Erythroblast (primary cell): ENCODE measurements at places on chromosomes 13 and 19.
A peak's percentile ranks its signal among the peaks of the same experiment; 100 is the strongest.

GRCh38 chr13:37534676-37535075 lies 63.9 kb downstream of the POSTN start:
- no peak for DNase-seq

DNA sequence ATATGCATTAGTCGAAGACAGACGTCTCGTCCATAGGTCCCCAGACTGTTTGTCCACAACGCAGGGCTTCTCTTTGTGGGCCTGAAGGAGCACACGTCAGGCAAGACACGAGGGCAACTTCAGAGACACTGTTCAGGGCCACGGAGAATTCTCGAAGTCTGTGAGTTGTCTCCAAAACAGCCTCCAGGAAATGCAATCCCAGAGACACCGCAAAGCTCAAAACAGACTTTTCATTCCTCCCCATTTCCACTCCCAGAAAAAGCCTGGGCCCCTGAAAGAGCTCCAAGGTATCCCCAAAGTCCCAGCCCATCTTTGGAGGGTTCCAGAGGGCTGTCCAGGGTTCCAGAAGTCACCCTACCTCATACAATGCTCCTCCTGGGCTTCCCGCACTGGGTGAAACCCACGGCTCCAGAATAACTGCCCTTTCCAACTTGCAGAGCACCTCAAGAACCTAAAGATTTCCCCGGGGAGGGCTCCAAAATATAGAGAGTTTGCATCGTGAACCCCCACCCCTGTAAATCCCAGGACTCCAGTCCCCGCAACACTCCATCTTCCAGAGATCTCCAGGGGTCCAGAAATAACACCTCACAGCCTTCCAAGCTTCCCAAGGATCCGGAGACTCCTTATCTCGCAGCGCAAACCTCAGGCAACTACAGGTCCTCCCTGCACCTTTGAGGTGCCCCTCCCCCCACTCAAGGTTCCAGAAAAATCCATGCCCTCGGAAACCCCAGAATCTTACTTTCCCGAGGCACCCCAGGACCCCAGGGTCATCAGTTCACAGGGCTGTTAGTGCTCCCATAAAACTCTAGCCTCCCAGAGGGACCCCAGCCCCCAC lies 687 bp upstream of the FTL start:
- DNase-seq, result peak; percentile 85

DNA sequence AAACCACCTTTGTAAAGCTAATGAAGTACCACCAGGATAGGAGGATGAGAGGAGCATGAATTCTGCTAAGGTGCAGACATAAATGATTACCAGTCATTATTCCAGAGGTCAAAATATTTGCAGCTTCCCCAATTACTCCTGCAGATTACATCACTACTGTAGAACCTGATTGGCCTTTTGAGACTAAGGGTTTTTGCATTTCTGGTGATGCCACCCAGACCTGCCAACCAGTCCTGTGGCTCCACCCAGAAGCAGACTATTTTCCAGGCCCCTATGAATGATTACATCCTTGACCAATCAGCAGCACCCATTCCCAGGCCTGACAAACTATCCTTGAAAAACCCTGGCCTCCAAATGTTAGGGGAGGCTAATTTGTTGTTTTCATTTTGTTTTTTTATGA lies 11.2 kb upstream of the KCNC3 start:
- DNase-seq, result no peak

DNA sequence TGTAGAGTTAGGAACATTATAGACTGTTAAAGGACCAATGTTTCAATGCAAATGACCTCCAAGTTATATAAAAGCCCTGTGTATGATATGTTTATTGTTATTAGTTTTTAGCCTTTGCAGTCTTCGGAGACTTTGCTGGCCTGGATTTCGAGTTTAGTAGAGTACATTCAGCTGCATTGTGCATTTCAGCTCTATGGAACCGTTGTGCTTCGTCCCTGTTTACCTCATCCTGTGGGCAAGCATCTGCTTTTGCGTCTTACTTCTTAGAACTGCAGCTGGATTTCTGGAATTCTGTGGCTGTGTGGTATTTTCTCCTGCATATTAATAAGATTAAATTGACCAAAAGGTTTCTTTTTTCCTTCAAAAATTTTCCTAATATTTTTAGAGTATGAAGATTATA lies 138.6 kb downstream of the KCNRG start:
- no peak for DNase-seq

GRCh38 chr13:31322026-31322425 lies 122.3 kb downstream of the B3GLCT start:
- DNase-seq, result peak; percentile 6

DNA sequence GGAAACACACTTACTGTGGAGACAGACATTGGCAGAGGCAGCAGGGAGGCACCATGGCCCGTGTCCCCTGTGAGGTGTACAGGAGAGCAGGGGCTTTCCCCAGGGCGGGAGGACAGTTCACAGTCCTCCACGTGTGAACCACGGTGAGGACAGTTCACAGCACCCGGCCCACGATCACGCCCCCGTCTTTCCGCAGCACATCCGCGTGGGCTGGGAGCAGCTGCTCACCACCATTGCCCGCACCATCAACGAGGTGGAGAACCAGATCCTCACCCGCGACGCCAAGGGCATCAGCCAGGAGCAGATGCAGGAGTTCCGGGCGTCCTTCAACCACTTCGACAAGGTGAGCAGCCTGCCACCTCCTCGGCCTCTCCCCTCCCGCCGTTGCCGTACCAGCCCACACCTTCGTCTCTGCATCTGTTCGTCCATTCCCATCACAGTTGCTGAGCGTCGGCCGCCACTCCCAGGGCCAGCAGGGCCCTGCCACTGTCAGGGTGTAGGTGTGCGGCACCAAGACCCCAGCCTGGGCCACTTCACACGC lies 17.4 kb downstream of the CAPN12 start:
- DNase-seq, result no peak

GRCh38 chr13:99419591-99420243 lies 81.6 kb upstream of the TM9SF2 start:
- DNase-seq, result no peak

- DNase-seq, result no peak
Measured at GRCh38 chr13:75137911-75138571, 343.9 kb downstream of the TBC1D4 start.
